Activated gamma-delta T cell (primary cell): ENCODE measurements at places on chromosomes 5 and 9.
A peak's percentile ranks its signal among the peaks of the same experiment; 100 is the strongest.

DNA sequence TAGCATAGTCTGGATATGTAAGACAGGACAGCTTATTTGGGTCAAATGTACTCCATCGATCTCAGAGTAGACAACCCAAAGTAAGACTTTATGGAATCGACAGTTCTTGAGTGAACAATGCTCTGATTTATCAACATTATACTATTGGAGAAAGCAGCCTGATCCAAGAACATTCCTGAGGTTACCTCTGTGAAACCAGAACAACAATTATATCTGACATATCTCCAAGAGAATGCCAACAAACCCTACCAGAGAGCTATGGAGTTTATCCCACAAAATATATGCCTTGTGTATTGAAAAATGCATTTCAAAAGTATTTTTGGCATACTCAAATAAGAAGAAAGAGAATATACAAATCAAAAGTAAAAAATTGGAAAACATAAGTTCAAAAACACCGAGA, 1985.9 kb downstream of the EFNA5 start:
- no peak for DNase-seq

DNA sequence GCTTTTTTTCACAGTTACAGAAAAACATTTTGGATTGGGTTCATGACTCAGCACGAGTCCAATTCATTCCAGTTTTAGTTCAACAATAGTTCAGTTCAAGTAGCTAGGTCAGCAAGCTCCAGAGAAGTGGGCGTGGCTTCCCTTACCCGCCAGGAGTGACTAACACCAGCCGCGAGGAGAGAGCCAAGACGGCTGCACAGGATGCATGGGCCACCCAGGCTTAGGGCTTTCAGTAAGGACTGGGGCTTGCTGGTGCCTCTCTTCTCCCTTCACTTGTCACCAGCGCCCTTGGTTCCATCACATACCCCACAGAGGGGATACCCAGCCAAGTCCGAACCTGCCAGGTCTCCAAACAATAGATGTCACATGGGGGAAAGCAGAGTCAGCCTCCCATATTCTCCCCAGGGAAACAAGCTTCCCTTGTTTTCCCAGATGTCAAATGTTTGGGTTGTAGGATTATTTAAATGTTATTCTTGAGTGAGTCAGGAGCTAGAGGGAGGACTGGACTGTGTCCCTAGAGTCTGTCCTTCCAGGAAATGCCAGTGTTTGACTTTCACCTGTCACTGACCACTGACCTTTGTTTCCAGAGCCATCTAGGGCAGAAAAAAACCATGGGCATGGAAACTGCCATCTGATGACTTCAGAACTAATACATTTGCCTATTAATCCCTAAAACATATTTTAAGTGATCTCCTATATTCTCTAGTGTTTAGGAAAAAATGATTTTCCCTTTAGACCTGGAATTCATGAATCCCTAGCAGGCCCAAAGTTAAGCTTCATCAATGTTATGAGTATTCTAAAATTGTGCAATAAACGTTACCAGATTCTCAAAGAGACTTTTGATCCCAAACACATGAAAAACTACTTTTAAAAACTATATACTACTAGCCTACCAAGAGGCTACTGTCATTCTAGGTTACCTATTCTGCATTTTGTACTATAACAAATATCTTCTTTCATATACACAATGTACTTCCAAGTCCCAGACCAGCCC, 51.9 kb downstream of the NIPAL4 start:
- DNase-seq, result no peak

DNA sequence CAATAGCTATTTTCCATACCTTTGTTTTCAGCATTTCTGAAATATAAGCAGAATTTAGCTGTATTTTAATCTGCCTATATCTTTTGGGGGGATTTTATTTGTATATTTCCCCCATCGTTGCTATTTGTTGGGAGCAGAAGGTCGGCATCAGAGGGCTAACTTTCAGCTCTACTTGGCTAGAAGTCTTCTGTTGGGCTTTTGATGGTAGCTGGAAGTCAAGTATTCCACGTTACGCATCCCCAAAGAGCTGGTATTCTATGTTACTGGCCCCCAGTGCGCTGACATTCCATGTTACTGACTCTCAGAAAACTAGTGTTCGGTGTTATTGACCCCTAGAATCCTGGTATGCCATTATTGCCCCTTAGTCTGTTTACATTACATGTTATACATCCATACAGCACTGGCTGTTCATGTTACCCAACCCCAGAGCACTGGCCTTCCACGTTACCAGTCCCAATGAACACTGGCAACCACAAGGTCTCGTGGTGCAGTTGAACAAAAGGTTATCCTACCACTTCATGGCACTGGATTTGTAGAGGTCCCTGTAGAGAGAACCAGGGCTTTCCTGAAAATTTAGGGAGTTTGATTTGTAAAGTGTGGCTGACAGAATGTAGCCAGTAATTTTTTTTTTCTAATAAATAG, 278.1 kb upstream of the CD180 start:
- no peak for DNase-seq

- no peak for DNase-seq
Measured at GRCh38 chr5:38790891-38791290, 54.9 kb upstream of the OSMR start.

DNA sequence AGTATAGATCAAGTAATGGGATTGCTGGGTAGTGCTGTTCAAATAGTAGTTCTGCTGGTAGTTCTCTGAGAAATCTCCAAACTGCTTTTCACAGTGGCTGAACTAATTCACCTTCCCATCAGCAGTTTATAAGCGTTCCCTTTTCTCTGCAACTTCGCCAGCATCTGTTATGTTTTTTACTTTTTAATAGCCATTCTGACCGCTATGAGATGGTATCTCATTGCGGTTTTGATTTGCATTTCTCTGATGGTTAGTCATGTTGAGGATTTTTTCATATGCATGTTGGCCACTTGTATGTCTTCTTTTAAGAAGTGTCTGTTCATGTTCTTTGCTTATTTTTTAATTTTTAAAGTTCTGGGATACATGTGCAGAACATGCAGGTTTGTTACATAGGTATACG, 279.2 kb upstream of the NREP start:
- DNase-seq, result no peak

GRCh38 chr9:115292584-115293279, 174.8 kb upstream of the TNC start:
- DNase-seq, result no peak

DNA sequence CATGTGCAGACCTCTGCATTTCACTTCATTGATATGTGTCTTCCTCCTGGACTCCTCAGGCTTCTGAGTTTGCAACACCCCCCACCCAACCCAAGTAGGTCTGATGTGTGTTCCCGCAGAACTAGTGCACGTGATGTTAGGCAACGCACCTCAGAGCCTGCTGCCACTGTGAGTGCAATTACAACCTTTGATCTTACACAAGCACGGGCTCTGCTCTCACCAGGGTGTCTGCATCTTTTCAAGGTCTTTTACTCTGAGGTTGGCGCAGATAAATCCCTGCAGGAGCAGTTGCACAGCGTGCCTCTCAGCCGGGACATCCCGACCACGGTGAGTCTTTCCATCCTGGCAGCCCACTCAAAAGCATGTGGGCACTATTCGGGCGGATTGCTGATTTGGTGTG, 80.1 kb downstream of the EGFLAM start:
- DNase-seq, result no peak

DNA sequence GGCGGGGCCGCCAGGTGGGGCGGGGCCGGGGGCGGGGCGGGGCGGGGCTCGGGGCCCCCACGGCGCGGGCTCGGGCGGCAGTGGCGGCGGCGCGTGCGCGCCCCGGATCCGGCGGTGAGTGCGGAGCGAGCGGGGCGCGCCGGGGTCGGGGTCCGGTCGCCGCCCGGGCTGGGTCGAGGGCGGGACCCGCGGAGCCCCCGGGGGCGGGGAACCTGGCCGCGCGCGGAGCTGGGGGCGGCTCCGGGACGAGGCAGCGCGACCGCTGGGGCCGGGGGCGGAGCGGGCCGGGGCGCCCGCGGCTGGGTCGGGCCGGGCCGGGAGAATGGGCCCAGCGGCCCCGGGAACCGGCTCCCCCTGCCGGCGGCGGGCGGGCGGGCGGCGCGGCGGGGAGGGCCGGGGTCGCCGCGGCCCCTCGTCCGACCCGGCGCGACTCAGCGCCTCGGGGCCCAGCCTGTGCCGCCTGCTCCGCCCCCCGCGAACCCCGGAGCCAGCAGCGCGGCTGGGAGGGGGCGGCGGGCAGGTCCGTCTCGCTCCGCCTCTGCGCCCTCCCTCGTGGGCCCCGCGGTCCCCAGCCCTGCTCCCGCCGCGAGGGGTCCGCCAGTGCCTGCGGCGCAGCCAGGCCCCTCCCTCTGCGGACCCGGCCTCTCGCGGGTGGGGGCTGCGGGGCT, 3.1 kb downstream of the EGFL7 start:
- DNase-seq, result peak; percentile 32

GRCh38 chr9:27888661-27889295, 315.5 kb upstream of the C9orf72 start:
- DNase-seq, result no peak

DNA sequence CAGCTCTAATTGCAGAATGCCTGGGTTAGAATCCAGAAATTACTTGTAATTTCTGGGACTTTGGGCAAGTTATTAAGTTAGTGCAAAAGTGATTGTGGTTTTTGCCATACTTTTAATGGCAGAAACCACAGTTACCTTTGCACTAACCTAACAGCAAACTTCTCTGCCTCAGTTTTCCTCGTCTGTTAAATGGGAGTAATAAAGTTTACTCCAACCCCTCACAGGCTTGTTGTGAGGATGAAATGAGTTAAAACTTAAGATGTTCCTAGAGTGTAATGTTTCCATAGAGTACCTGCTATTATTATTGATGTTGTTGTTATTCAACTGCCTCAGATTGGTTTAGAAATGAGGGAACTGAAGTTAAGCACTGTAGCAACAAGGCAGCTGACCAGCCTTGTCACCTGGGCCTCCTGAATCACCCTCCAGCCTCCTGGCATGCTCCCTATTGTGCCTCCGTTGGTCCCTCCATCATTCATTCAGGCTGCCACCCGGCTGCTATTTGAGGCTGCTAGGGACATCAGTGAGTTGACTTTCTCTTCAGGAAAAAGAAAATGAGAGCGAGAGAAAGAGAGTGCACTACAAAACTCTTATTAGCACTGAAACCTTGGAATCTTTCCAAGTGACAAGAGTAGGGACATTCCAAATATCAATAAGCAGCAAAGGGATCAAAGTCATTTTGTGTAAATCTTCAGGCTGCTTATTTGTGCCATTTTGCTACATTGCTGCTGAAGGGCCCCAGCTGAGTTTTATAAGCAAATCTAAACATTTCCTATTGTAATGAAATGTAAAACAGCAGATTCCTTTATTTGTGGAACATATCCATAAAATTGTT, 66.5 kb upstream of the TTC23L start:
- no peak for DNase-seq

DNA sequence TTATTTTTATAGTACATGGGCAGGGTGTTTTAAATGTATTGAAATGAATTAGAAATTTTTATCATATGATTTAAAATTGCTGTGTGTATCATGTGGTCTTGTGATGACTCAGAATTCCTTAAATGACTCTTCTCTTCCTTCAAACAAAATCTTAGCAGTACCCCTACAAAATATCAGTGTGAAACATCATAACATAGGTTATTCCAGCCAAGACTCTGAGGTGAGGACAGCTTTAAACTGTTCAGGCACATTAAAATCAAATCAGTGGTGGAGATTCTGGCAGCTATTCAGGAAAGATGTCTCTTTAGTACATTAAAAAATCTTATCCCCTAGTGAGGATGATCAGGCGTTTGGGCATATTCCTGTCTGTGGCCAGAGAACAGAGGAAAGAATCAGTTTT, 174.0 kb downstream of the MAN2A1 start:
- DNase-seq, result no peak

GRCh38 chr9:70830618-70831017, 290.8 kb downstream of the TRPM3 start:
- DNase-seq, result no peak

GRCh38 chr9:122239722-122240121, 11.0 kb upstream of the LHX6 start:
- DNase-seq, result no peak

GRCh38 chr5:135337064-135337463, 62.0 kb downstream of the MACROH2A1 start:
- no peak for DNase-seq
